ENCODE measurements at places on chromosomes 5 and 9.

- no peaks in the 10 kb centered on the region for H3K36me3 ChIP-seq
- H3K27ac ChIP-seq, result no peak overlapping the region
- no peak overlapping the region for H3K4me3 ChIP-seq
- no peak for DNase-seq
Observed at GRCh38 chr9:135053133-135053532, 34.3 kb upstream of the OLFM1 start.

GRCh38 chr9:130175355-130175754 is 3.2 kb downstream of the NCS1 start:
- no peak overlapping the region for H3K4me3 ChIP-seq
- peaks cover 13% of the 10 kb centered on the region for H3K4me1 ChIP-seq
- no peak overlapping the region for H3K27ac ChIP-seq
- H3K27me3 ChIP-seq, result no peaks in the 10 kb centered on the region
- peaks cover 8% of the 10 kb centered on the region for H3K36me3 ChIP-seq
- no peak for DNase-seq

GRCh38 chr5:112929336-112930081 is 7.5 kb upstream of the REEP5 start:
- H3K36me3 ChIP-seq, result no peaks in the 10 kb centered on the region
- no peak overlapping the region for H3K4me3 ChIP-seq

DNA sequence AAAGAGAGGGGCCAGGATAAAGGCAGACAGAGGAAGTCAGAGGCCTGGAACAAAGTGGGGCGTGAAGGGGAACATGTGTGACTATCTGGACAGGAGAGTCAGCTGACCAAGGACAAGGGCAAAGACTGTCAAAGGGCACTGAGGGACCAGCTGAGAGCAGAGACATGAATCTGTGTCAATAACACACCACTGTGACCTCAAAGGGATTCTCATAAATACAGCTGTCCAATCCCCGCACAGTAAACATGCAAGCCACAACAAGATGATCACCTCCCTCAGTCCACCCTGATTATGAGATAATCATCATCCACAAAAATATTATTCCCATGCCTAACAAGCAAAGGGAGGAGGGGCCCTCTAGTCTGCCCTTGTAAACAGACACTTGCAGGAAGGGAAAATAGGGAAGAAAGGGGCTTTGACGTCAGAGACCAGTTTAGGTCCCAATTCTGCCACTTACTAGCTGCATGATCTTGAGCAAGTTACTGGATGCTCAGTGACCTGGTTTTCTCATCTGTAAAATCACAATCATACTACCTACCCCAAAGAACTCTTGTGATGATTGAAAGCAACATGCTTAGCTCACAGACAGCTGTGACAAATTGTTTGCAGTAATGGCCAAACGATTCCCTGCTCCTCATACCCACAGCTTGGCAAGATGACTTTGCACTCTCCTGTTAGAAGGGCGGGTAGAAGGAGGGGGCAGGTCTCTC is 41.8 kb downstream of the RAPGEF1 start:
- H3K27ac ChIP-seq, result no peak overlapping the region
- H3K4me1 ChIP-seq, result peaks cover 20% of the 10 kb centered on the region
- DNase-seq, result no peak
- no peaks in the 10 kb centered on the region for H3K36me3 ChIP-seq
- no peaks in the 10 kb centered on the region for H3K27me3 ChIP-seq
- no peak overlapping the region for H3K4me3 ChIP-seq

GRCh38 chr9:33415501-33416038 is 13.2 kb upstream of the AQP7 start:
- H3K27ac ChIP-seq, result no peak overlapping the region
- H3K27me3 ChIP-seq, result peaks cover 16% of the 10 kb centered on the region
- no peak overlapping the region for H3K4me3 ChIP-seq
- peak; percentile 22 for DNase-seq
- H3K4me1 ChIP-seq, result no peaks in the 10 kb centered on the region

- H3K4me3 ChIP-seq, result no peak overlapping the region
- H3K27ac ChIP-seq, result no peak overlapping the region
- DNase-seq, result no peak
- no peaks in the 10 kb centered on the region for H3K36me3 ChIP-seq
- no peaks in the 10 kb centered on the region for H3K27me3 ChIP-seq
Observed at GRCh38 chr9:18770131-18770908, 262.7 kb downstream of the SAXO1 start.
